ENCODE measurements at places on chromosomes 11 and 22.

- no peak for DNase-seq
Measured at GRCh38 chr11:43242401-43242800, 69.4 kb upstream of the API5 start.

DNA sequence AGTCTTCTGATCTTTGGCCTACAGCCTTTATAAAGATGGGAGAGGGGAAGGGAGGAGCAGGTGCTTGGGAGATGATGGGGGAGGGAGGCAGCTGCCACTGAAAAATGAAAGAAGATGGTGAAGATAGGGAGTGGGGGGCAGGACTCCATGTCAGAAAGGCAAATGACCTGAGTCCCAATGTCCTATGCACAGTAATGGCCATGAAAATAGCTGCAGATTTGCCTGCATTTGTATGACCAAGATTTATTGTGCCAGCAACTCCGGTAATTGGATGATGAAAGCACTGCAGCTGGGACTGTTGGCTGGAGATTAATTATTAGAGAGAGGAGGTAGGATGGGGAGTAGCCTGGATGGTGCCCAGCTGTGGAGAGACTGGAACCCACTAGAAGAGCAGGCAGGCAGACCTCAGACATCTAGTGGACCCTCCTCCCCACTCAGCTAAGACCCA, 36.1 kb downstream of the NEU3 start:
- no peak for DNase-seq

DNA sequence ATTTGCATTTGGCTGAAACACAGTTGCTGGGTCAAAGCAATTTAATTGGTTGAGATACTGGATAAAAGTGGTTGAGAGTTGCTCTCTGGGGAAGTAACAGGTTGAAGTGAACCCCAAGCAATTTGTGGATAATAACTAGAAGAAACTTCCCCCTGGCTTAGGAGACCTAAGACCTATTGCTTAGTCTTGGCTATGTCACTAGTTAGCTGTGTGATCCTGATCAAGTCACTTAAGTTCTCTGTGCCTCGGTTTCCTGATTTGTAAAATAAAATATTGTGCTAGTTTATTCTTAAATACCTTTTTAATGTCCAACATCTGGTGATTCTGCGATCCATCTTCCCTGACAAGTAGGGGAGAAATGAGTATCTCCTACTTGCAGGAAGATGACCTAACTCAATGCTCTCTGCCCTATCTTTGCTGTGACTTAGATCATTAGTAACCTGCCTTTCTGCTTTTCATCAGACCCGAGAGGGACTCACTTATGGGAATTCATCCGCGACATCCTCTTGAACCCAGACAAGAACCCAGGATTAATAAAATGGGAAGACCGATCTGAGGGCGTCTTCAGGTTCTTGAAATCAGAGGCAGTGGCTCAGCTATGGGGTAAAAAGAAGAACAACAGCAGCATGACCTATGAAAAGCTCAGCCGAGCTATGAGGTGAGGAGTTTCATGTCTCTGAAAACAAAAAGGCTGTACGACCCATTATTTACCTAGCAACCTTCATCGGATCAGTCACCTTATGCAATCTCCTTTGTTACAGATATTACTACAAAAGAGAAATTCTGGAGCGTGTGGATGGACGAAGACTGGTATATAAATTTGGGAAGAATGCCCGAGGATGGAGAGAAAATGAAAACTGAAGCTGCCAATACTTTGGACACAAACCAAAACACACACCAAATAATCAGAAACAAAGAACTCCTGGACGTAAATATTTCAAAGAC, 37.5 kb downstream of the EHF start:
- no peak for DNase-seq

- no peak for DNase-seq
Measured at GRCh38 chr11:34345540-34345876, 12.3 kb downstream of the ABTB2 start.

GRCh38 chr11:7600205-7600775, 73.0 kb downstream of the CYB5R2 start:
- DNase-seq: no peak

- DNase-seq: no peak
Measured at GRCh38 chr11:77063407-77063806, 3.4 kb upstream of the CAPN5 start.

GRCh38 chr11:68939583-68940555, 36.2 kb downstream of the IGHMBP2 start:
- no peak for DNase-seq

DNA sequence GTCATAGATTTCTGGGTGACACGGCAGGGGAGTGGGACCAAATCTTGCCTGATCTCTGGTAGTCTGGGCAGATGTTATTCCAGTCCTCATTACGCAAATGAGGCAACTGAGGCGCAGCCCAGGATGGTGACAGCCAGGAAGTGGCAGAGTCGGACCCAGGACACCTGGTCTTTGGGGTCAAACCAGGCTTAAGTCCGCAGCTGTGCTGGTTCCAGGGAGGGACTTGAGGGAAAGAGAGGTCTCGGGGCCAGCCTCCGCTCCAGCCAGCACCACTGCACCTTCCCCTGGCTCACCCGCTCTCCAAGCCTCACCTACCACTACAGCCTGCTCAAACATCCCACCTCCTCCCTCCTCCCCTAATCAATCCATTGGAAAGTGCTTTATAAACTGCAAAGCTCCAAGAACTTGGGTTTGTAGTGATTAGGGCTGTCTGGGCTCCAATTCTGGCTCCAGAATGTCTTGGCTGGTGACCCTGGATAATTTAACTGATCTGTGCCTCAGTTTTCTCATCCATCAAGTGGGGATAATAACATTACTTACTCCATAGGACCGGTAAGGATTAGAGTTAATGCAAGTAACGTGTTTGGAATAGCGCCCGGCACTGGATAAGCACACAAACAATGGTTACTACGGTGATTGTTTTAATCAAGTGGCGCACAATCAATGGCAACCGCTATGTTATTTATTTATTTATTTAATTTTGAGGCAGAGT, 526 bp upstream of the PNPLA5 start:
- DNase-seq: no peak

GRCh38 chr22:25726241-25726640, 15.7 kb upstream of the MYO18B start:
- DNase-seq: peak; percentile 39

- DNase-seq: no peak
Measured at GRCh38 chr11:108873310-108873709, 208.4 kb downstream of the DDX10 start.

- no peak for DNase-seq
Measured at GRCh38 chr11:69919659-69920344, 100.6 kb upstream of the FGF3 start.

Measured in activated CD4-positive, alpha-beta T cell treated with anti-CD3 and anti-CD28 coated beads for 36 hours (primary cell).